ENCODE measurements at places on chromosomes 3 and 15.
A peak's percentile ranks its signal among the peaks of the same experiment; 100 is the strongest.

- DNase-seq: no peak
Measured at GRCh38 chr3:183468424-183468823, 40.0 kb upstream of the MCF2L2 start.

- DNase-seq: no peak
Measured at GRCh38 chr3:171982828-171983227, 56.5 kb upstream of the FNDC3B start.

- DNase-seq: no peak
Measured at GRCh38 chr3:11062704-11063103, 70.2 kb downstream of the SLC6A1 start.

DNA sequence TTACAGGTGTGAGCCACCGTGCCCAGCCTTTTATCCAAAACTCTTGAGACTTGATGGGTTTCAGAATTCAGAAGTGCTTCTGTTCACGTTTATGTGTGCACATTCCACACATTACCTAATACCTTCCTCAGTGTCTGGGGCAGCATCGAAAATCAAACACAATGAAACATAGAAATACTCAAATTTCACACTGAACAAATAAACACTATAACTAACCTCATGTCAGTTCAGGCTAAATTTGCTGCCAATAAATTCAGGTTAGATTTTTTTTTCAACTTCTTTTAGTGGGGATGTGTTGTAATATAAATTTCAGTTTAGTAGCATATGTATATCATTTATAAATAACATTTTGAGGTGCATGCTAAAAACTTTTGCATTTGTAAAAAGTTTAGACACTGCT is 2.8 kb downstream of the EIF2AK4 start:
- DNase-seq: no peak

DNA sequence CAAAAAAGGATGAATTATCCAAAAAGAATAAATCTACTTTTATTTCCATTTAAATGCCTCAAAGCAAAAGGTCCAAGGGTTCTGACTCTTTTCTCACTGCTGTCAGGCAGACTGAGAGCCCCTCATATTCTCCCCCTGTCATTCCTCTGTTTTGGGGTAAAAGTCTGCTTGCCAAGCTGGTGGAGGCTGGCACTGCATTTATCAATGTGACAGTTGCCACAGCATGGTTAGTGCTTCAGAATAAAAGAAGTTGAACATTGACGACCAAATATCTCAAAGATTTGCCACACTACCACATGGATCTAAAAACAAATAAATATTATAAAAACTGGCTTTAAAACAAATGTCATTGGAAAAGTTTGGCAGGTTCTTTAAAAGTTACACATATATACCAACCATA is 89.2 kb upstream of the SNRK start:
- DNase-seq: no peak

GRCh38 chr3:22886439-22887068 is 316.6 kb upstream of the UBE2E2 start:
- DNase-seq: no peak

DNA sequence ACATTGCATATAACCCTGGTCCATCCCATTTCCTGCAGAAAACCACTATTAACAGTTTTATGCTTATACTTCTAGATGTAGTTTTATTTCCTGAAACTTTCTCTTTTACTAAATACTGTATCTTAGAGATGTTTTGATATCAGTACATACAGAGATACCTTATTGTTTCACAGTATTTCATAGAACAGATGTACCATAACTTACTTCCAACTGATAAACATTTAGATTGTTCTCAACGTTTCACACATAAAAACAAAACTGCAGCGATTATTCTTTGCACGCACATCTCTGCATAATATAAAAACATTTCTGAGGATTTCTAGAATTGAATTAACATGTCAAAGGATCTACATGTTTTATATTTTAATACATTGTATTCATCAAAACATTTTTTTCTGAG is 2.6 kb downstream of the ZNF80 start:
- no peak for DNase-seq

DNA sequence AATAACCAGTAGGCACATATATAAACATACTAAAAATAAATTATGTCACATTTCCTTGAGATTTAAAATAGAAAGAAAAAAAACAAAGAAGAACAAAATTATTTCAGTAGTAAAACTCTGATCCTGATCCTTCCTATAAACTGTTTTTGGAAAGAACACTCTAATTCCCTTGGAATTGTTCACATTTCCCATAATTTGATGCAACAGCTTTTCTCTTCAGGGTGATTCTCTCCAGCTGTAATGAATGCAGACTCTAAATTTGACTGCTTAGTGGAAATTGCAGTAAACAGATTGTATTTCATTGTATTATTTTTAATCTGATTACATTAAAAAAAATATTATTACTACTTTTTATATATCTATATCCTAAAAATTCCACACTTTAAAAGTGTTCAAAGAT is 70.2 kb upstream of the ABI3BP start:
- DNase-seq: no peak

- DNase-seq: no peak
Measured at GRCh38 chr15:92638291-92638708, 17.3 kb downstream of the FAM174B start.

GRCh38 chr3:128709038-128709437 is 16.9 kb upstream of the RAB7A start:
- DNase-seq: no peak

DNA sequence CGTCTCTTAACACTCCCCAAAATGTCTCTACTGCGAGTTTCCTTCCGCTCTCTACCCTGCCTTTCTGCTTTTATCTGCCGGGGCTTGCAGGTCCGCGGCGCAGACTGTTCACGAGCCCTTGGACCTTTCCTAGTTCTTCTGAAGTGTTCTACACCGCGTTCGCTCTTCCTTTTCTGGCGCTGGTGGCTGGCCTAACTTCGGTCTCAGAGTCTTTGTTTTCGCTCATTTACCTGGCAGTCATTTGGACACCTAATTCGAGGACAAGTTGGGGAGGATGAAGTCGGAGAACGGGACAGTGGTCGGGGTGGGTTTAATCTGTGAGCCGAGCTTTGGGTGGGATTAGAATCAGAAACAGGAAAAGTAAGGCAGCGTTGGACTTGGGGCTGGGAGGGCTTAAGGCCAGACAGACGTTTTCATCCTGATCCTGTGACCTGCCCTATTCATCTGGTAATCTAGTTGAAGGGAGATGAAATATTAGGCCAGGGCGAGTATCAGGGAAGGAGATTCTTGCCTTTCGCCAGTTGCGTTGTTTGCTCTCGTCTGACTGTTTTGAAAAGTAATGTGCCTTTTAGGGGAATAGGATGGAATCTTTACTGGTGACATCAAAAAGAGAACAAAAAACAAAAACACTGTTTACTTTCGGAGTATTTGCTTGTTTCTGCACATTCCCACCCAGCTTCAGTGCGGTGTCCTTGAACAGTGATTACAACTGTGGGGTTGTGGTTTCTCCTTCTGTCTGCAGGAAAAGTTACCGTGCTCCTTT is 1.8 kb downstream of the DIPK2A start:
- peak; percentile 73 for DNase-seq

DNA sequence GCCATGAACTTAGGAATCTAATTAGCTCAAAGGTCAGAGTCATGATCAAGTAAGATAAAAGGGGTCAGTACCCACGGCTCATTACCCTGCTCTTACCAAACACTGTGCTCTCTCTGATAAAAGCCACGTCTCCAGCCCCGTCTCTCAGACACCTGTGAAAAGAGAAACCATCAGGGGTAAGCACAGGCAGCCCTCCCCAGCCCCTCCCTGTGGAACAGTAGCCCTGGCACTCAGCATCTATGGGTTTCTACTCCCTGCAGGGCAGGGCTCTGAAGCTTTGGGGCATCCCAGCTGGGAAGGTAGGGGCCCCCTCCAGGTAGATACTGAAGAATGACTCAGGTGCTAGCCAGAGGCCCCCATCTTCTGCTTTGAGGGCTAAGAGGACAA is 10.5 kb downstream of the LTF start:
- DNase-seq: no peak

GRCh38 chr3:7744850-7745249 is 756.8 kb upstream of the LMCD1 start:
- no peak for DNase-seq

Measured in inflammatory macrophage (primary cell).